ENCODE measurements at places on chromosomes 3 and 15.

DNA sequence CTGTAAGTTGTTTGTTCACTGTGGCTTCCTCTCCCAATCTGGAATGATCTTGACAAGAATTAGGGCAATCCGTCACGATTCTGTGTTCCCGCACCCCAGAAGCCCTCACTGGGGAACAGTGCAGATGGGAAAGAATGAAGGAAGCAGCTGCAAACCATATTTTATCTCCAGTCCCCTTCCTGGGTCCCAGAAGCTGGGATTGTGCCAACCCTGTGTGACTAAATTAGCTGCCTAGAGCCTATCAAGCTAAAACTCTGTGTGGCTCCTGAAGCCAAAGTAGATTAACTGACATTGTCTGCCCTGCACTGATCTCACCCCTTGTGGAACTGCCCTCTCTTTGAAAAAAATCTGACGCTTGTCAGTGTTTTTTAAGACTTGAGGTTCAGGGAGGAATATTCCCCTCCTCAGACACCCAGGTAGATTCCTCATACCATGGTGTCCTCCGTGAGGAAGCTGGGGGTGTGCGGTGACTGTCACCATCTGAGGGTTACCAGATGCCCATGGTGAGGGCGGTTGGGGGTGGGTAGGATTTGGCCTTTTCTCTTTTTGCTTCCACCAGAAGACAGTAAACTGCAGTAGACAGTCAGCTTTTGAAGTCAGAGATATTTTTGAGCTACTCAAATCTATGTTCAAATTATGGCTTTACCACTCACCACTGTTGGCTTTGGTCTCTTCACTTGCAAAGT, 358.3 kb upstream of the TPM1 start:
- no peak for DNase-seq

GRCh38 chr3:46893146-46893748, 15.7 kb downstream of the PTH1R start:
- DNase-seq, result no peak

DNA sequence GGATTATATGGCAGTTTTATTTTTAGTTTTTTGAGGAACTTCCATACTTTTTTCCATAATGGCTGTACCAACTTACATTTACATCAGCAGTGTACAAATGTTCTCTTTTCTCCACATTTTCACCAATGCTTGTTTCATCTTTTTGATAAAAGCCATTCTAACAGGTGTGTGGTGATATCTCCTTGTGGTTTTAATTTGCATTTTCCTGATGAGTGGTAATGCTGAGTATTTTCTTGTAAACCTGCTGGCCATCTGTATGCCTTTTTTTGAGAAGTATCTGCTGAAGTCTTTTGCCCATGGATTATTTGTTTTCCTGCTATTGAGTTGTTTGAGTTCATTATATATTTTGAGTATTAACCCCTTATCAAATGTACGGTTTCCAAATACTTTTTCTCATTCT, 50.6 kb downstream of the RPL39L start:
- no peak for DNase-seq

- no peak for DNase-seq
Measured at GRCh38 chr15:80274996-80275395, 23.0 kb upstream of the CTXND1 start.

DNA sequence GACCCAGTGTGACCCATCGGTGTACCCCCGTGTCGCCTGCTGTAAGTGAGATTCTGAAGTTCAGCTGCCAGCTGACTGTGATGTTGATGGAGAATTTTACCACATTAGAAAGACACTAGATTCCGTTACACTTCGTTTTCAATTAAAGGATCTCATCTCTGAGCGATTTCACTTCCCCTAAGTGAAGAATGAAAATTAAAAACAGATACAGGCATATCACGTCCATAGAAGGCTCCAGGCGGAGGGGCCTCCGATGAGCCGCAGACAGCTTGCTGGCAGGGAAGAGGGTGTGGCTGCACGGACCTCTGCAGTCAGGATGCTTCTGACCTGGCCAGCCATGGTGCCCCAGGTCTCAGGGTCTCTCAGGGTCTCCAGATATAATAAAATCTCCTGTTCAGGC, 6.6 kb upstream of the CPN2 start:
- no peak for DNase-seq

GRCh38 chr3:194352667-194353246, 1.6 kb upstream of the CPN2 start:
- no peak for DNase-seq

DNA sequence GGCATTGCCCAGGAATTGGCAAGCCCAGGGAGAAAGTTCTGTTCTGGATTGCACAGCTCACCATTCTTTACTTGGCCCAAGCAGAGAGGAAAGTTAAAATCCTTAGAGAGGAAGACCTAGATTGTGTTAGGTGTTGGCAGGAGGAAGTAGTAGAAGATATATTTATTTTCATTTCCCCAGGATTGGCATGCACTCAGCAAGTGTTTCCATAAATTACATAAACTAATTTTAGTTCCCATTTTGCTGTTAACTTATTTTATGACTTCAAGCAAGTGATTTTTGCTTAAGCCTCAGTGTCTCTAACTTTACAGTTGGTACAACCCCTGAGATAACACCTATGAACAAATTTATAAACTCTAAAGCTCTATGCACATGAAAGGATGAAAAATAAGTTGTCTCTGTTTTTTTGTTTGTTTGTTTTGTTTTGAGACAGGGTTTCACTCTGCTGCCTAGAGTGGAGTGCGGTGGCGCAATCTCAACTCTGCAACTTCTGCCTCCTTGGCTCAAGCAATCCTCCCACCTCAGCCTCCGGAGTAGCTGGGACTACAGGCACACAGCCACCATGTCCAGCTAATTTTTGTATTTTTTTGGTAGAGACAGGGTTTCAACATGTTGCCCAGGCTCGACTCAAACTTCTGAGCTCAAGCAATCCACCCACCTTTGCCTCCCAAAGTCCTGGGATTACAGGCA, 31.2 kb upstream of the TOP2B start:
- DNase-seq, result no peak

DNA sequence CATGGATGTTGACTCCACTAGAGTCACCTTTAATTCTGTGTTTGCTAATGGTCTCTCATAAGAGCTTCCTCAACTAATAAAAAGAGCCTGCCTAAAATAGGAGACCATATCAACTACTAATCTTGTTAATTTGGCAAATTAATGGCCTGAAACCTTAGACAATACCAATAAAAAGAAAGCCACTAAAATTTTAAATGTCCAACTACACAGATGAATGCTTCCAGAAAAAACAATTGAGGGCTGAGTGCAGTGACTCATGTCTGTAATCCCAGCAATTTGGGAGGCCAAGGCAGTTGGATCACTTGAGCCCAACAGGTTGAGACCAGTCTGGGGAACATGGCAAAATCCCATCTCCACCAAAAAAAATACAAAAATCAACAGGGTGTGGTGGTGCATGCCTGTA, 230.9 kb downstream of the NSUN3 start:
- no peak for DNase-seq

- DNase-seq, result no peak
Measured at GRCh38 chr15:28109626-28110455, 10.7 kb upstream of the OCA2 start.

DNA sequence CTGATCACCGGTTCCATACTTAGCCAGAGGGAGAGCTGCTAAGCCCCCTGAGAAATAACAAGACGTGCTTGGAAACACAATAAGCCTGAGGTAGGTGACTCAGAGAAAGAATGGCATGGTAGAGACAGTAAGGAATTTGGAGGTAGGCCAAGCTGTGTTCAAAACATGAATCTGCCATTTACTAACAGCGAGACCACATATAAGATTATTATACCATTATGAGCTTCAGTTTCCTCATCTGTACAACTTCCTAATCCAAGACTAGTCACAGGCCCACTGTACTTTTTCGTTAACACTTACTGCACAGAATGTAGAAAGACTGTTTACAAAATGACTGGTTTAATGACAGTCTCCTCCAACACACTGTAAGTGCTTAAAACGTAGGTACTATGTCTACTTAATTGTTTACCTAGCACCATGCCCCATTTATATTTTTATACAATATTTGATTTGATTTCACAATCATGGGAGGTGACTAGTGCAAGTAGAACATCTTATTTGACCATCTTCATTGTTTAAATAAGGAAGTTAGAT, 25.7 kb downstream of the ATOSA start:
- no peak for DNase-seq

DNA sequence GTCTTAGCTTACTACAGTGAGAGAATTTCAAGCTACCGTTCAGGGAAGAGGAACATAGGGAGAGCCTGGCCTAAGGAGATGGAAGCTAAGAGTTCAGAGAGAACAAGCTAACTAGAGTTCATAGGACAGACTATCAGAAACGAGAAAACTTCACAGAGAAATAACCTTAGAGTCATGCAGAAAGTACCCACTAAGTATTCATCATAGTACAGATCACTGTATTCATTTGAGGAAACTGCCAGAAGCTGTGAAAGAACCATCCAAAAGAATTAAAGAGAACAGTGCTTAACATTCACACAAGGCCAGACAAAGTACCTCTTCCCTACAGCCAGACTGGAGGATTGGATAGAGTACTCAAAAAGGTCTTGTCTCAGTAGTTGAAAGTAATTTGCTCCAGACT, 15.2 kb upstream of the GBE1 start:
- no peak for DNase-seq

- no peak for DNase-seq
Measured at GRCh38 chr3:156626104-156626503, 48.3 kb upstream of the TIPARP start.

DNA sequence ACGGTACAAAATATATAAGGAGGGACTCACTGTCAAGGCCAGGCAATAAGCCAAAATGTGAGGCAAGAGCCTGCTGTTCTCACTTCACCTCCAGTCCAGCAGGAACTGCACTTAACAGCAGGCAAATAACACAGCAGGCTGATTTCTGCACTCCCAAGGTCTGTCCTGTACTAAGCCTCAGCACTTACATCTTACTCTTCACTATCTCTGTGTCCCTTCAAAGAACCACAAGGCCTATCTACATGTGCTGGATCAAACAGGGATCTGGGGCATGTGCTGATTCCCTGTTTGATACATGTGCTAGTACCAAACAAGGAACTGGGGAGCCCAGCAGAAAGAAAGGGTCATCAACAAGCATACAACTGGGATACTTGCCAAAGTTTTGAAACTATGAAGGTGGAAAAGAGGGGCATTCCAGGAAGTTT, 22.2 kb downstream of the UACA start:
- DNase-seq, result no peak

DNA sequence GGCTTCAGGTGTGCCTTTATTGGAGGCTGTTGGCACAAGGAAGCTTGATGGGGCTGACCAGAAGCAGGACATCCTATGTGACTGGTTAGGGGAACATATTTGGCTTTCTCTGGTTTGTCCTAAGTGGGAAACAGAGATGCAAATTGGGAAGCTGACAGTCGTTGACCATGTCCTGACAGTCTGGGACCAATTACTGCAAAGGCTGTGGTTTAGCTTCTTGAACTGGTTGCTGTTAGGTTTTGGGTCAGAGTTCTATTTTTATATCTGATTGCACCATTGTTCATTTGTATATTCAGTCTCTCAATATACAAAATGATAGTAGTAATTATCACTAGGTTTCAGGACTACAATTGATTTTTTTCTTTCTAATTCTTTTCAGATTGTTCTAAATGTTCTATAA, 36.8 kb downstream of the SNTN start:
- no peak for DNase-seq

DNA sequence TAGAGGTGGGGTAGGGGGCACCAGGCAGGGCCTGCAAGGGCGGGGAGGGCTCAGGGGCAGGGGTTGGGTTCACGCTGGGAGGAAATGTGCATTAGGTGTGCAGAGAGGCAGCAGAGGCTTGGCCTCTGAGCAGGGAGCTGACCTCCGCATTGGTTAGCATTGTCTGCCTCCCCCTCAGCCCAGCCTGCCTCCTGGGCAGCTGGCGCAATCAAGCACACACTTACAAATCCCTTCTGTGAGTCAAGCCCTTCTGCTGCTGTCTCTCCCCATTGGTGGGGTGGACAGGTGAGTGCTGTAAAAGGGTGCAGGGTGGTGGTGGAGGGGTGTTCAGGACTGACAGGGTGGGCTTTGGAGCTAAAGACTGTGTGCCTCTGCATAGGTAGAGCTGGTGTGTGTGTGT, 9.3 kb downstream of the LOXL1 start:
- no peak for DNase-seq

- no peak for DNase-seq
Measured at GRCh38 chr3:61954097-61954540, 392.7 kb downstream of the PTPRG start.

- DNase-seq, result no peak
Measured at GRCh38 chr3:171358881-171359198, 101.4 kb downstream of the TNIK start.

- DNase-seq, result no peak
Measured at GRCh38 chr3:4990069-4990468, 10.8 kb downstream of the BHLHE40 start.

DNA sequence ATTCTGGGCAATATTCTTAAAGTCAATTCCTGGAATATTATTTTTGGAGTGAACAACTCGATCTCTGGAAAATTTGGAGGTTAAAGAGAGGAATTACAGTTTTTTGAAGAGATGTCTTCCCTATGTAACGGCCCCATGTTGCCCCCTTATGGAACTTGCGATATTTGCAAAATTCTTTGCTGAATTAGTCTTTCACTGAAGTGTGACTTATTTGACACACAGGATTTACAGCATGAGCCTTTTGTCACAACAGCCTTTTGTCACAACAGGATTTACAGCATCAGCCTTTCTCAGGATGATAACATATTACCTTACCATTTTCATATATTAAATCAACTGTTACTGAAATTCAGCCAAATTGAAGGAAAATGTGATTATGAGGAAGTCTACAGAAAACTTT, 37.8 kb upstream of the SPTSSB start:
- peak; percentile 39 for DNase-seq

- no peak for DNase-seq
Measured at GRCh38 chr3:16500911-16501310, 12.6 kb downstream of the RFTN1 start.

DNA sequence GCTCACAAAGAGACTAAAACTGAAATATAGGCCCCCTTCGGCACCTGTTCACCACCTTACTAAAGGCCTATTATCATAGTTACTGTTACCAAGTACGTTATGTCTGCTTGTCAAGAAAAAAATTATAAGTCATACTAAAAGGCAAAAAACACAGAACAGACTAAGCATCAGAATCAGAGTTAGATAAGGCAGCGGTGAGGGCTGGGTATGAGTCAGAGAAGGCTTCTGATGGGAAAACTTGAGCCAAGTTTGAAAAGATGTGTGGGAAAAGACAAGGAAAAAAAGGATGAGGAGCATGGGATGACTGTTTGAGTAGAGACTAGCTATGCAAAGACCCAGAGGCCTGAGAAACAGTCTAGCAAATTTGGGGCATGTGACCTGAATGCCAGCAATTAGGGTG, 387.2 kb upstream of the SGO1 start:
- DNase-seq, result no peak

DNA sequence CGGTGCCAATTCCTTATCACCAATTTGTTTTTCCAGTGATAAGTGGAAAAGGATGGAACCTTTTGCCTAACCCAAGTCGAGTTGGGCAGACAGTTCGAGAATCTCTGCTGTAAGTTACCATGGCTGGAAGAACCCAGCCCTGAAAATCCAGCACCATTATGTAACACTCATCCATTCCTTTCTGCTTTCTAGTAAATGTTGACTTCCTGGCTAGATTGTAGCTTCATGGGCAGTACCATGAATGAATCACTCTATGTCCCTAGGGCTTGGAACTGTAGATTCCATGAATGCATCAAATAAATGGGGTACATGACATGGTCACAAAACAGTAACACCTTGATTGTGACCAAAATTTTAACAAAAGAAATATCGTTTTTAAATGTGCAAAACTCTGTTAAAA, 14.0 kb downstream of the CHCHD4 start:
- DNase-seq, result no peak

GRCh38 chr3:81952141-81952540, 190.7 kb upstream of the GBE1 start:
- DNase-seq, result no peak

GRCh38 chr15:58748852-58749531, 515 bp downstream of the ADAM10 start:
- peak; percentile 51 for DNase-seq

- DNase-seq, result peak; percentile 24
Measured at GRCh38 chr3:113002679-113003078, 11.9 kb downstream of the GTPBP8 start.
